NCI-H774 (cell line): ENCODE measurements at places on chromosomes 3 and 15.

- no peak for DNase-seq
These were observed 21.0 kb upstream of the HACD2 start for GRCh38 chr3:123605789-123606234.

DNA sequence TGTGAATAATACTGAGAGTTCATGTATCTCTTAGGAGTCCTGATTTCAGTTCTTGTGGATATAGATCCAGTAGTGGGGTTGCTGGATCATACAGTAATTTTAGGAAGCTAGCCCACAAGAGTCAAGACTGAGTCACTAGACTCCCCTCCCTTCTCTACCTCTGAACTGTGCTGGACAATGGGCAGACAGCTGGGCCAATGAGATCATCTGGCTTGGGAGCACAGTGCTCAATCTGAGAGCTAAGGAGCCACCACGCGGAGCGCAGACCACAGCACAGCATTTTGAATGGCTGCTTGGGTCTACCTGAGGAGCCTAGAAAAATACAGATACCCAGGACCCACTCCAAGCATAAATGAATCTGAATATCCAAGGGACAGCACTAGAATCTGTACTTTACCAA is 32.5 kb downstream of the WNT5A start:
- DNase-seq, result no peak

- DNase-seq, result no peak
These were observed 523.6 kb upstream of the LMCD1 start for GRCh38 chr3:7978087-7978422.

DNA sequence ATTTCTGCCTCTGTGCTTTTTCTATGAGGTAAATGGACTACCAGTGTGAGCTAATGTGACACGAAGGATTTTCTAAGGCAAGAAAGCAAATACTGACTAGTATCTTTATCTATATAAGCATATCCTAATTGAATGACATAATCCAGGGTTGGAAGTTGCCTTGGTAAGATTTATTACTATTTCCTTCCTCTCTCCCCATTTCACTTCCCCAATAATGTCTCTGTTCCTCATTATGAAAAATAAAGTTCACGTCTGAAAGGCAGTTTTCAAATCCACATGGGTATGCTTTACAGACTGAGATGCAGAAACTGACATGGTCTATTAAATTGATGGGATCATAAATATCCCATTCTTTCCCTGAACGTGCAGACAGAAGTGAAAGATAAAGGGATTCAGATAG is 86.0 kb downstream of the DTWD1 start:
- no peak for DNase-seq

DNA sequence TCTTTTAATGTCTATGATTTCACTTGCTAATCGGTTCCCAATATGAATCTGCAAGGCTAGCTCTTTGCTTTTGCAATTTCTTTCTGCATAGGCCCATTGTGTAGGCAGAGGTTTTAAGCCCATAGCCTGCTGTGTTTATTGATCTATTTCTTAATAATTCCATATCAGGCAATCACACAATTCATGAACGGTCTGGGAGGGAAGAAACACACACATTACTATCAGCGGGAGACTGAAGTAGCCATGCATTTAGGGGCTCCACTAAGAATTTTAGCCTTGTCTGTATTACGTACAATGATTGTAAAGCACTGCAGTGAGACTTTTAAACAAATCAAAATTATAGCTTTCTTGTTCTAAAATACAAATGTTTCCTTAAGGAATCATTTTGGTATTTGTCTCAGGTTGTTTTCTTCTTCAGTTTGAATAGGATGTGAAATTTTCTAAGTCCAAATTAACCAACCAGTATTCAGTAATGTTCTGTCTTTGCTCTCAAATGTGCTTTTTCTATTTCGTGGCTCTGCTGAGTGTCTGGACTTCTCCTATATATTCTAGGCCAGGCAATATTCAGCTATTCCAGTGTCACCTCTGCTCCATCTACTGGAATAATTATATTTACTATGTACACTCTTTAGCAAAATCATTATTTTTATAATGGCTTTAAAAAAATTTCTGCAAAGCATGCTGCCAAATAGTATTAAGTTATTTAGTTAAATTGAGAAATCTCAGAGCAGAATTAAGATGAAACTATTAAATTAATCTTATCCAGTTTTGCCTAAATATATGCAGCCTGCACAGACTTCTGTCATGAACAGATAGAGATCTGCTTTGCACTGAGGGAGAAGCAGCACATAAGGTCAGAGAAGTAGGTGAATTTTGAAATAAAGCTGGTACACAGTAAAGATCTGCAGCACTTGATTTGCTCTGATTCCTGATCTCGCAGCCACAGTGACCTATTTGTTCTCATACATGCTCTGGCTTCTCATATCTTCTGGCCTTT is 103.0 kb upstream of the NAALADL2 start:
- DNase-seq, result no peak

GRCh38 chr3:152870027-152870426 is 35.1 kb downstream of the P2RY1 start:
- no peak for DNase-seq

- DNase-seq, result no peak
These were observed 51.2 kb downstream of the HACD2 start for GRCh38 chr3:123533554-123534159.

GRCh38 chr3:101825904-101826445 is 23.3 kb upstream of the NFKBIZ start:
- DNase-seq, result no peak

DNA sequence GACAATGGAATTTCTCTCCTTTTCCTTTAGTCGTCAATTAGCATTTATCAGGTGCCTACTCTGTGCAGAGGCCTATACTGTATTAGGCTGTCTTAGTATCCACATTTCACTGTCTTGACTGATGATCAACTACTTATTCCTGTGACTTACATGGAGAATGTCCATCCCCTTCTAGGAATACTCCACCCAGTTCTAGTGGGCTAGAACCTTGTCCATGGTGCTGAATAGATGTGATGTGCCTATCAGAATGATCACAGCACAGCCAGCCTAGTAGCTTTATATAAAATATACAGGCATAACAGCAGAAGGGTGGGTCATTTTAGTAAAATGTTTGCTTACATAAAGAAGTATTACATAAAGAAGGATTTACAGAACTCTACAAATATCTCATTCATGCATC is 621.4 kb downstream of the PDCD6IP start:
- DNase-seq, result no peak

- DNase-seq, result no peak
These were observed 9.2 kb downstream of the SMAD6 start for GRCh38 chr15:66711260-66711659.

GRCh38 chr3:195209083-195209846 is 61.7 kb downstream of the XXYLT1 start:
- DNase-seq, result no peak

DNA sequence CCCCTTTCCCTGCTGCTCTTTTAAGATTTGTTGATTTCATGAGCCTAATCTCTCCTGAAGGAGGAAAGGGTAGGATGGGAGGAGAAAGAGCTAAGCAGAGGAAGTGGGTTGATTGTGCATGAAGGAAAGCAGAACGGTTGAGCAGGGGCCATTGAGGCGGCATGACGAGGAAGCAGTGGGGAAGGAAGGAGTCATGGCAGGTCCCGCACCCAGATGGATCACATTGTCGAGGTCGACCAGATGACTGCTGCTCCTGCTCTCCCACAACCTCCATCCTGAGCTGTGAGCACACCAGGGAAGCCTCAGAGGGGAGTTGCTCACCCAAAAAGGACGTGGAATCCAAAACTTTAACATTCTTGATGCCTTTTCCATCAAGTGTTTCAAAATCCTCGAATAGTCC is 42.8 kb downstream of the ABTB1 start:
- no peak for DNase-seq
